ENCODE measurements at places on chromosomes 13 and 19.

DNA sequence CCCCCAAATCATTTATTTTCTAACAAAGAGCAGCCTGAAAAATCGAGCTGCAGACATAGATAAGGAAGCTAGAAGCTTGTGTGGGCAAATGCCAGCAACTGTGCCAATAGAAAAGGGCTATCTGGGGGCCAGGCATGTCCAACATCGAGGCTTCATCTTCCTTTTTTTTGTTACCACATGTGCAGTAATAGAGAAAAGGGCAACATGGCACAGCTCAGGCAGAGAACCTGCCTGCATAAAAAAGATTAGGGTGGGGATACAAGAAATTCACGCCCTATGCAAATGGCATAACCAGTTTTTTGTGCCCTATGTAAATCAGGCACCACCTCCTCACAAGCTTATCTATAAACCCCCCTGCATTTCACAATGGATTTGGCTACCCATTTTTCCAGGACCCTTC is 60.4 kb upstream of the ABCC4 start:
- no peak for DNase-seq

DNA sequence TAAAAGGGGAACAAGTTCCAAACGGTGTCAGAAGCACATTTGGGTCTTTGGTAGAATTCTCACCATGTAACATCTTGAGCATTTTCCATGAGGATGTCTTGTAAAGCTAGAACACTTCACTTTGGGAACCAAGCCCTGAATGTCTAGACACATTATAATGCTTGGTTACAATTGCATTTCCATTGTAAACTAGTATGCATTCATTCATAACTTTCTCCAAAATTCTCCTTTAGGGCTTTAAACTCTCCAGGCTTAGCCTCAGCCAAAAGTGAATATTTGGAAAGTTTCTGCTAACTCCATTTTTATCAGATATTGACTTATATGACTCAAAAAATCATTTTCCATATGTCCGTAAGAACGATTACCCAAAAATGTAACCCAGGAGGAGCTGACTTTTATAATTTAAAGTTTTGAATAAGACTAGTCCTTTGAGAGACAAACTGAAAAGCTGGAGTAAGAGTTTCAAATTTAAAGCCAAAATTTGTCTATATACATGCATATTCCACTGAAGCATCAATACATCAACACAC is 1170.4 kb downstream of the EFNB2 start:
- no peak for DNase-seq

DNA sequence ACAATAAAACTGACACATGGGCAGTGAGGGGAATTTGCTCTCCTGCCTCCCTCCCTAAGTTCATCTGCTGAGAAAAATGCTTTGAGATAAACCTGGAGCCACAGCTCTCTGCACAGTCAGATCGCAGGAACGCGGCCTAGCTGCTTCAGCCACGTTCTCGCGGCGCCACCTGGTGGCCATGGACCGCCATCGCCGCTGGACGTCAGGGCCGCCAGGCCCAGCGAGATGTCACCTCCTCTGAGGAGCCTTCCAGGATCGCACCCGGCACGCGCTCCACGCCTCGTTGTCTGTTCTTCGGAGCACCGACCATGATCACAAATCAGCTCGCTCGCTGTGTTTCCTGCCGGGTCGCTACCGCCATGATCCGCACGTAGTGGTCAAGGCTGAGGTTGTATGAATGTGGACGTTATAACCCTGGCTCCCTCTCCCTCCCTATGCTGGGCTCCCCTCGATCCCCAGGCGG is 20.6 kb upstream of the USP29 start:
- DNase-seq = no peak

GRCh38 chr13:111152844-111153243 is 37.7 kb downstream of the ARHGEF7 start:
- no peak for DNase-seq

- DNase-seq = no peak
Measured at GRCh38 chr19:48558018-48558684, 6.2 kb downstream of the SULT2B1 start.

GRCh38 chr19:28880735-28881401 is 332.1 kb downstream of the UQCRFS1 start:
- no peak for DNase-seq

GRCh38 chr13:112773601-112774447 is 84.0 kb downstream of the ATP11A start:
- DNase-seq = no peak

- DNase-seq = no peak
Measured at GRCh38 chr13:73061473-73061872, 2.7 kb downstream of the KLF5 start.

- DNase-seq = no peak
Measured at GRCh38 chr13:35855531-35856019, 275.6 kb downstream of the DCLK1 start.

- DNase-seq = peak; percentile 42
Measured at GRCh38 chr19:41427647-41428480, 690 bp upstream of the B3GNT8 start.

GRCh38 chr13:61316647-61317046 is 99.0 kb downstream of the PCDH20 start:
- no peak for DNase-seq

- no peak for DNase-seq
Measured at GRCh38 chr13:74074723-74075122, 59.5 kb downstream of the KLF12 start.

DNA sequence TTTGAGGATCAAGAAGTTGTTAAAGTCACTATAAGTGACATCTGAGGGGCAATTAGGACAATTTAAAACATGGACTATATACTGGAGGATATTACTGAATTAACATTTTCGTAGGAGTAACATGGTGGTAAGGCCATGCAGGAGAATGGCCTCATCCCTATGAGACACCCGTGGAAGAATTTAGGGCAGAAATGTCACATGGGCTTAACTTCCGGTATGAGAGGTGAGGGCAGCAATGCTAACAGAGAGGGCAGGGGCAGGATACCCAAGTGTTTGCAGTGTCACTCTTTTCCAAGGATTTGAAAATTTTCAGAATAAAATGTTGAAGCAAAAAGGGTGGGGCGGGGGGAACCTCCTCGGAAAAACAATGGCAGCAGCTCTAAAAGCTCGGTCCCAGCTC is 23.6 kb downstream of the RANBP3 start:
- no peak for DNase-seq

- no peak for DNase-seq
Measured at GRCh38 chr19:2863816-2864215, 3.3 kb upstream of the ZNF556 start.

DNA sequence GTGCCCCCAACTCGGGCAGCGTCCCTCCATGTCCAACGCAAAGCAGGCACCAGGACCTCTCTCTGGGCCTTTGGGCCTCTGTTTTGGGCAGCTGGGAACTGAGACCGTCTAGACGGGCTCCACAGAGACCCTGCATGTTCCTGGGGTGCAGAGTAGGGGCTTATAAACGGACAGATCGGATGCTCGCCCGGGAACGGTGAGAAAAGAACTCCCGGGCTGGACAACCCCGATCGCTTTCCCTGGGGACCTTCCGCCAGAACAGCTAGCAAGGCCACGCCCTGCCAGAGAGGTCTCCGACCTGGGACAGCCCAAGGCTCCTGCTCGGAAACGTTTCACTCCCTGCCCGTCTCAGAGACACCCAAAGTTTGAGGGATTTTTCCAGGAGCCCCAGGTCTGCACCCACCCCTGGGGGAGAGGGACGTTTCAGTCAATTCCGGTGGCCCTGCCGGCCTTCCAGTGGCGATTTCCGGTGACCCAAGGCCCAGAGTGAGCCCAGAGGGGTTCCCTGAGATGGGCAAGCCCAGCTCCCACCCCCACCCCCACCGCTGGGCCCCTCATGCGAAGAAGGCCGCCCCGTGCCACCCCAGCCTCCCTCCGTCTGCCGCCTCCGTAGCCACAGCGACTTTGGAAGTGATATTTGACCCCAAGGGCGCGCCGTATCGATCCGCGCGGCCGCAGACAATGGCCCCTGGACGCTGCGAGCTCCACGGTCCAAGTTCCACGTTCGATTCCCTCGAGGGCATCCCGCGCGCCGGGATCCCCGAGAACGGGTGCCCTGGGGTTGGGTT is 1.7 kb downstream of the NR2F6 start:
- DNase-seq = no peak

DNA sequence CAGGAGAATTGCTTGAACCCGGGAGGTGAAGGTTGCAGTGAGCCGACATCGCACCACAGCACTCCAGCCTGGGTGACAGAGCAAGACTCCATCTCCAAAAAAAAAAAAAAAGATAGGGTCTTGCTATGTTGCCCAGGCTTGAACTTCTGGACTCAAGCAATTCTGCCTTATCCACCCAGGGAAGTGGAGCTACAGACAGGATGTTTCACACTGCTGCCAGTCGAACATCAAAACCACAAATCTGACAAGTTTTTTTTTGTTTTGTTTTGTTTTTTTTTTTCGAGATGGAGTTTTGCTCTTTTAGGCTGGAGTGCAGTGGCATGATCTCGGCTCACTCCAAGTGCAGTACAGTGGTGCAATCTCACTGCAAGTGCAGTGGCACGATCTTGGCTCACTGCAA is 10.8 kb downstream of the XPO4 start:
- DNase-seq = peak; percentile 68

- no peak for DNase-seq
Measured at GRCh38 chr19:42246143-42246921, 3.9 kb upstream of the GSK3A start.

DNA sequence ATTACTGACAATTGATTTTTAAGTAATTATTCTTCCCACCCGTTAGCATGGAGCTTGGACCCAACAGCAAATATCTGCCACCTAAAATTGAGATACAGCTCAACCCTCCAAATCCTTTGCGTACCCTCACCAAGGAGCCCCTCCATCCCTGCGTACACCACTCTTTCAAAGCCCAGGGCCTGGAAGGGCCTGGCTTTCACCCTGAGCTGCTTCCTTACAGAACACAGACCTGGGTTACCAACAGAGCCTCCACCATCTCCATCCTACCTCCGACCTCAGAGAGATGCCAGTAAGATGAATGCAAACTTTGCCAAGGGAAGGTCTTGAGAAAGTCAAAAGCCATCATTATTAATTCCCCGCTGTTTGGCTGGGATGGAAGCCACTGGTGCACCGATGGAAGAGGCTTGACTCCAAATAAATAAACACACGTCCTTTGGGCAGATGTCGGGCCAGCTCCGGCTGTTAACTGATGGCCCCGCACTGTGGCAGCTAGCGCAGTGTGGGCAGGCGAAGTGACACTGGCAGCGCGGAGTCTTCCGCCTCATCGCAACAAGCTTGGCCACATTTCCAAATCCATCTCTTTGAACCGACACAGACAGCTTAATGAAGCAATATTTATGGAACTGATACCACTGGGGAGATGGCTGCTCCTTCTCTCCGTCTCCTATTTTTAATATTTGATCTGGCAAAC is 150.2 kb upstream of the VSTM2B start:
- no peak for DNase-seq

- no peak for DNase-seq
Measured at GRCh38 chr19:39104186-39104596, 20.0 kb downstream of the ACP7 start.

DNA sequence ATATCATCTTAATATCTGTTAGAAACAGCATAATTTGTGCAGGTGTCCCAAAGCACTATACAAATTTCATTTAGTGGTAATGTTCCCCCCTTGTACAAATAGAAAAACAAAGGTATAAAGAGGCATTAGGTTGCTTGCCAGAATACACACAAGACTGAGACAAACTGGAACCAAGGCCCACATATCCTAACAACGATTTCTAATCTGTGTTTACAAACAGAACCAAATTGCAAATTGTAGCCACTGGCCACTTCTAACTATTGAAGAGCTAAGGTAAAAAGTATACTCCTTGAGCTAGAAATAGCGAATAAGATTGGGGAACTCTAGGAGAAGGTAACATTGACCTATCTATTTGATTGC is 526.1 kb downstream of the KLF12 start:
- DNase-seq = no peak

DNA sequence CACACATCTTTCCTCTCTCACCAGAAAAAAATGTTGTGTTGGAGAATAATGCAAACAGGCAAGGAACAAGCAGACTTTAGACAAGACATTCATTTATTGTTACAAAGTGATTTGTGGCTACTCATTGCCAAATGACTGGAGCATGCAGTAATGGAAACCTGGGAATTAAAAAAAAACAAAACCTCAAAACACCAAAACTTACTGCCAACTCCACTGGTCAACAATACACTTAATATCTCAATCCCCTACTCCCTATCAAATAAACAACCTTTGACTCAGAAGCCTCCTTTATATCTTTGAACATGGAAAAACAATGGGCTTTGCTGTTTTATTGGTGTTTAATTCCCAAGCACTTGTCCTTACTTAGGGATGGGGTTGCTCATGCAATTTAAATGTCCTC is 112.8 kb downstream of the POSTN start:
- DNase-seq = no peak

DNA sequence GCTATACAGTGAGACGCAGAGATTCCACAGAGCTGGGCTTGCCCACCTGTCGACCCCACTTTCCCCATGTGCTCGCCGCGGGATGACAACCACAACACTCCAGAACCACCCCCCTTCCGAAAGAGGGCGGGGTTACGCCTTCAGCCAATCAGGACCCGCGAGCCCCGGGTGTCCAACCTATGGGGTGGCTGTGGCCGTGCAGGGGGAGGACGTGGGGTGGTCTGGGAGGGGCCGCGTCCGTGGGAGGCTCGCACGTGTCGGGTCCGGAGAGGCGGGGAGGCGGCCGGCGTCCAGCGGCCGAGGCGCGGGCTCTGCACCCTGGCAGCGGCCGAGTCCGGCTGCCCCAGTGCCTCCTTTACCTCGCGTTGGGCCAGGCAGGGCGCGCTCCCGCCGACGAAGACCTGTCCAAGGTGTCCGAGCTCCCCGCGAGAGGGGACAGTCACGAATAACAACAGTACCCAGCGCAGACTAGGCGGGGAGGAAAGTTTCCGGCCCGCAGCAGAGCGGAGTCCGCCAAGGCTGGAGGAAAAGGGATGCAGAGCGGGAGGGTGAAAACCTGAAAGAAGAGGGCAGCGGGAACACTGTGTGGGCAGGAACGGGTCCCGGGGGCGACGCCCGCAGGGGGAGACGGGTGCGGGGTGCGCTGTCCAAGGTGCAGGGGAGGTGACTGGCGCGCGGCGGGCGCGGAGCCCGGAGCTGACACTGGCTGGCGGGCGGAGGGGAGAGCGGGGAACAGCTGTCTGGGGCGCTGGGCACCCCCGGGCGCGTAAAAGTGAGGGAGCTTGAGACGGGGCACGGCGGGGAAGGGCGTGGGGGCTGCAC is 911 bp downstream of the ENOX1 start:
- DNase-seq = no peak

Measured in CD4-positive, CD25-positive, alpha-beta regulatory T cell (primary cell).